ENCODE measurements at places on chromosomes 2 and 18. TPM values are rescaled to one million over a fixed set of nuclear protein-coding genes. Genes with fewer than 3 reads are reported as not detected.

DNA sequence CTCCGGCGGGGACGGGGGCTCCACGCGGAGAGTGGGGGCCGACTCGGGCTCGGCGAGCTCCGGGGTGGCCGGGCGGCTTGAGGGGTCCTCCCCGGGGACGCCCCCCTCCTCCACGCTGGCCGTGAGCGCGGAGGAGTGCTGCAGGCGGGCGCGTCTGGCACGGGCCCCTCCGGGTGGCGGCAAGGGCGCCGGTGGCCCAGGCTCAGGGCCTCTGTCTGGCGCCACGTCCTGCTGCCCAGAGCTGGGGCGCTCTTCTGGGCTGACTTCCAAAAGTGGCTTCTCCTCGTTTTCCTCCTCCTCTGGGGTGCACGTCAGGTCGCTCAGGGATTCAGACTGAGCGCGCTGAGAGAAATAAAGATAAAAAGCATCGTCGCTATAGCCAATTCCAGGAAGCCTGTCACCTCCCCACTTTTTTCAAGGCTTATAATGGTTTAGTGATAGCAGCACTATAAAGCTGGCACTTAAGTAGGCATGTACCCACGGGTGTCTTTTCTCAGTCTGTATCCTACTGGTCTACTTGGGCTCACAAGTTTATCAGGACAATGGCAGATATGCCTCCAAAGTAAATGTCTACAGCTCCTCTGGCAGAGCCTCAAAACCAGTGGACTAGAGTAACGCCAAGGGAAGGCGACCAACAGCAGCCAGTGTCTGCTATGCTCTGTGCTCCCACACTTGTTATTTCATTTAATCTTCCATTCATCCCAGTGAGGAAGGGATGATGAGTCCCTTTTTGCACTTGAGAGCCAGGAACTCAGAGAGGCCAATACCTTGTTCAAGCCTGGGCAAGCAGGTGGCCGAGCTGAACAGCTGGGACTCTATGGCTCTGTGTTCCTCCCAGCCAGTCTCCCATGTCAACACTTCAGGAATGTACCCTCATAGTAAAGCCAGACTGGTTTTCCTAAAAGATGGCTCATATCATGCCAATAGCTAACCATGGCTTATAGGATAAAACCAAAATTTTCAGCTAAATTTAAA lies 92.6 kb upstream of the MGAT4A start:
- H3K27ac ChIP-seq: no peak overlapping the region
- DNase-seq: no peak
- H3K36me3 ChIP-seq: no peaks in the 10 kb centered on the region
- H3K27me3 ChIP-seq: peaks cover 16% of the 10 kb centered on the region
- no peak overlapping the region for H3K4me3 ChIP-seq

FHOD3 gene
- 45.0 TPM for total RNA-seq

CCDC178 gene
- total RNA-seq: not detected

DNA sequence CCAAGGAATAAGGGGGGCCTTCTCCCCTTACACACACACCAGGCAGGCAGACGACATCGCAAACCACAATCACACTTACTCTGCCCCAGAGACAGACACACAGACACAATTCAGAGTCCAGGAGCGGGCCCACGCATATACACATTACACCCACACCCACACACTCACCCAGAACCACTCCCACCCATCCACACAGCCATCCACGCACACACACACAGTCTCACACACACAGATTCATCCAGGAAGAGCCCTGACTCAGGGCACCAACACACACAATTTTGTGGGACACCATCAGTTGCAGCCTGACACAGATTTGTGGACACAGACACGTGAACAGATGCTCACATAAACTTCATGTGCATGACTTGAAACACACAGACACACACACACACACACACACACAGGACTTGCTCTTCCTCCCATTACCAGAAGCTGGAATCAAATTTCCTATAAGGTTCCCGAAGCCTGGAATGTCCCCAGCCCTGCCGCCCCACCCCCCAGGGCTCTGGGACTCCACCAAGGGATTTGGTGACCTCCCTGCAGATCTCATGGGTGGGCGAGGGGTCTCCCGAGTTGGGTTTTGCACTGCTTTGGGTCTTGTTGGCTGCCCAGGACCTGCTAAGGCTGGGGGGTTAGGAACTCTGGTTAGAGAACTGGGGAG lies 23.5 kb downstream of the TNS1 start:
- H3K4me1 ChIP-seq: peaks cover 58% of the 10 kb centered on the region
- H3K27ac ChIP-seq: peak overlapping the region; percentile 94
- DNase-seq: peak; percentile 31
- no peaks in the 10 kb centered on the region for H3K36me3 ChIP-seq
- no peaks in the 10 kb centered on the region for H3K27me3 ChIP-seq

AQP12A gene
- total RNA-seq: not detected

DNA sequence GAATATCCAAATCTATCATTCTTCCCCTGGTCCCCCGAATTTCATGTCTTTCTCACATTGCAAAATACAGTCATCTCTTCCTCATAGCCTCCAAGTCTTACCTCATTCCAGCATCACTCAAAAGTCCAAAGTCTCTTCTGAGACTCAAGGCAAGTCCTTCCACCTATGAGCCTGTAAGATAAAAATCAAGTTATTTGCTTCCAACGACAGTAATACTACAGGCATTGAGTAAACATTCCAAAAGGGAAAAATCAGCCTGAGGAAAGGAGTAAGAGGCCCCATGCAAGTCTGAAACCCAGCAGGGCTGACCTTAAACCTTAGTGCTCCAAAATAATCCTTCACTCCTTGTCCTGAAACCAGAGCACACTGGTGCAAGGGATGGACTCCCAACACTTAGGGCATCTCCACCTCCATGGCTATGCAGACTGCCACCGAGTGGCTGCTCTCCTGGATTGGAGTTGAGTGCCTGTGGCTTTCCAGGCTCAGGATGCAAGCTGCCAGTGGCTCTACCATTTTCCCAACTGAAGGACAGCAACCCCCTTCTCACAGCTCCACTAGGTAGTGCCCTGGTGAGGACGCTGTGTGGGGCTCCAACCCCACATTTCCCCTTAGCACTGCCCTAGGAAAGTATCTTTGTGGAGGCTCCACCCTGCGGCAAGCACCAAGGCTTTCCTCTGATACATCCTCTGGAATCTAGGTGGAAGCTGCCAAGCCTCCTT lies 16.3 kb downstream of the DTNA start:
- H3K36me3 ChIP-seq: no peaks in the 10 kb centered on the region
- no peaks in the 10 kb centered on the region for H3K27me3 ChIP-seq
- no peak overlapping the region for H3K27ac ChIP-seq

DNA sequence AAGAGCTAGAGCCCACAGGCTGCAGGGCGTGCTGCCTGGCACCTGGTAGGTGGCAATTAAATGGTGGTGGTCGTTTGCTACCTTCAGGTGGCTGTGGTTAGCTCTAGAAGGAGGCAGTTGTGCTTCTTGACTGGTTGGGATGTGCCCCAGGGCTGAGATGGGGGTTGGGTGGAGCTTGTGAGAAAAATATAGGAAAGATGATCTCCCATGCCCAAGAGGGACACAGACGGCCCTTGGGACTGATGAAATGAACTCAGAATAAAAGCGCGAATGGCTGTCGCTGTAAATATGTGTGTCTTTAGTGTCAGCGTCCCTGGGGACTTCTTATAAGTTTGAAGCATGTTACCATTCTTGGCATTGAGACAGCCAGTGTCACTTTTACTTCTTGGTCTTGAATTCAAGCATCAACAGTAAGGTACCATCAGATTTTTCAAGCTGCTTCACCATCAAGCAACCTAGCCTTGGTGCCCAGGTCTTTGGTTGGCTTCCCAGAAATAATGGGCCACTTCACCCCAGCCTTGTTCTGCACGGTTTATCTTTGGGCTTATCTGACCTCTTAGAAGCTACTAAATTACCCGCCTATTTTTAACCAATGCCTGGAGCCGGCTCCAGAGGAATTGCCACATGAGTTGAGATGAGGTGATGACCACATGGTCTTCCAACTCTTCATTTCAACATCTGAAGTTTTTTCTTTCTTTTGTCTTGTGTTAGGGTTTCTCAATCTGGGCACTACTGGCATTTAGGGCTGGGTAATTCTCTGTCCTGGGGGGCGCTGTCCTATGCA lies 11.9 kb downstream of the LRRFIP1 start:
- H3K36me3 ChIP-seq: no peaks in the 10 kb centered on the region
- H3K27me3 ChIP-seq: no peaks in the 10 kb centered on the region
- no peaks in the 10 kb centered on the region for H3K4me1 ChIP-seq
- H3K27ac ChIP-seq: no peak overlapping the region

DNA sequence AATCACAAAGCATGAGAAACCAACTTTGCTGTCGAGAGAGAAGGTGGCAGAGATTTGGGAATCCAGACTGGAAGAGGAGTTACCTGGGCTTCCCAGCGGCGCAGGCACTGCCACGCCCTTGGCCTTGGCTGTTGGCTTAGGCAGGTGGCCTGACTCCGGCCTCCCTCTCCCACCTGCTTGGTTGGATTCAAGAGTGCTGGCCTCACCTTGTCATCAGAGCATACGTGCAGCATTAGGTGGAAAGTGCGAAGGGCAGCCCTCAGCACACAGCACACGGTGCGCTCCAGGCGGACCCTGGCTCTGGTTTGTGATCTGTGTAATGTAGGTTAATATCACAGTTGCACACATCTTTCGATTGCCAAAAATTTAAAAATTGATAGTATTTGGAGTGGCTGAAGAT lies 19.2 kb upstream of the ASB1 start:
- no peaks in the 10 kb centered on the region for H3K36me3 ChIP-seq
- H3K27ac ChIP-seq: no peak overlapping the region
- no peaks in the 10 kb centered on the region for H3K4me1 ChIP-seq
- H3K27me3 ChIP-seq: no peaks in the 10 kb centered on the region
- no peak overlapping the region for H3K4me3 ChIP-seq
- DNase-seq: no peak

GPR55 gene
- not detected for total RNA-seq

SCYGR8 gene
- total RNA-seq: not detected

ST8SIA5 gene
- total RNA-seq: 17.7 TPM
